ENCODE measurements at places on chromosomes 12 and 14.

- DNase-seq: no peak
Measured at GRCh38 chr12:62292761-62293344, 32.6 kb downstream of the USP15 start.

- DNase-seq: no peak
Measured at GRCh38 chr14:81331229-81332021, 68.7 kb downstream of the STON2 start.

GRCh38 chr12:46664761-46665287 is 161.0 kb downstream of the SLC38A4 start:
- DNase-seq: no peak

GRCh38 chr12:40325349-40325960 is 100.7 kb downstream of the LRRK2 start:
- DNase-seq: no peak

GRCh38 chr14:93582516-93582915 is 151.8 kb downstream of the UNC79 start:
- DNase-seq: no peak

DNA sequence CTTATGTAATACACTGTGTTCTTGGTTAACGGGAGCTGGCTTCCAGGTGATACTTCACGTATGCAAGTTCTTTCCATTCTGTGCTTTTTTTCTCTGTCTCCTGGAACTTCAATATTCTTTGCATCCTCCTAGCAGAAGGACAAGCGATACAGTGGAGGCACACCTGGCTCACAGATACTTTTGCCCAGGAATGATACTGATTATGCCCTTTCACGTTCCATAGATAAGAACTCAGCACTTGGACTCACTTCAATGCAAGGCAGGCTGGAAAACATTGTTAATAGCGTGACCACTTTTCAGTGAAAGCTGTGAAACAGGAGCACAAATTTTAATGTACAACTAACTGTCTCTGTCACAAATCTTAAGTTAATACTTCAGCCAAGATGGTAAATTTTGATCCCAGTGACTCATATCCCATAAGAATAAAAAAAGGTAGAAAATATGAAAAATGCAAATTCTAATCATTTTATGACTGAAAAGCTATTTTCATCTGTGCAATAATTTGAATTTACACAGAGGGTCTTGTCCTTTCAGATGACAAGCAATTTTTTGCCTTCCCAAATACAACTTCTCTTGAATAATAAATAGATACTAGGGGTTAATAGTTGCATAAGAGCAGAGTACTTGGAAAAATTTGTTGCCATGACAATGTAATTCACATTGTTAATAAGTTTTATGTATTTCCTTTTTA is 919.0 kb downstream of the GALC start:
- no peak for DNase-seq

DNA sequence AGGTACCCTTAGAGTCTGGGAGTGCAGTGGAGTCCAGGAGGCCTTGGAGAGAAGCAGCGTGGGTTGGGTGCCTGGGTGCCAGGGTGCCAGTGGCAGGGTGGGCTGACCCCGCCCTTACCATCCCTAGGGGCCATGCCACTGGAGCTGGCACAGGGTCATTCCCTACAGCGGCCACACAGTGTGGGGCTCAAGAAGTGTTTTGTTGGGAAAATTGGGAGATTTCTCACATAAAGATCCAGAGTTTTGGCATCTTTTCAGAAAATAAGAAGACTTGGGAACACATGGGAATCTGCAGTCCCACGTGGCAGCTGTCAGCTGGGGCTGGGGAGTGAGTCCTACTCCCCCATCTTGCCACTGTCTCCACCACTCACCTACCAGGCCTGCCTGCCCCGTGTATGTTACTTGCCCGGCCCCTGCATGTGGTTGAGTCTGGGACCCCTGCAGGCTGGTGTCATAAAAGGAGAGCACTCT is 4.2 kb downstream of the VASH1 start:
- no peak for DNase-seq

- no peak for DNase-seq
Measured at GRCh38 chr14:68748691-68749090, 44.2 kb downstream of the ZFP36L1 start.

DNA sequence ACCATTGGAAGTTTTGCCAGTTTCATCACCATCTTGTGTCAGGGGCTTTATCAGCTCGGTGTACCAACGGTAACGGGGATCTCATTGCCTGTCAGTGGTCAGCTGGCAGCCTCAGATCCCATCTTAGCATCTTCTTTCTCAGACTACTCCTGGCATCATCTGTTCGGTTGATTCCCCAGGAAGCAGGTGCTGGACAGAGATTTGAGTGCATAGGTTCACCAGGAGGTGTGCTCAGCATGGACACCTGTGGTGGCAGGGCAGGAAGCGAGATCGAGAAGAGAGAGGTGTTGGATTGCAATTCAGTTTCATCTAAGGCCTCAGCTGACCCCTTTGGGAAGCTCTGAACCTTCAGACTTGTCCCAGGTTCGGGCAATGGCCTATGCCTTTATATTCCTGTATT is 76.0 kb downstream of the C12orf75 start:
- DNase-seq: no peak

GRCh38 chr12:50072198-50072907 is 12.8 kb upstream of the SMARCD1 start:
- no peak for DNase-seq

GRCh38 chr14:103925316-103925715 is 2.9 kb upstream of the TDRD9 start:
- DNase-seq: no peak

DNA sequence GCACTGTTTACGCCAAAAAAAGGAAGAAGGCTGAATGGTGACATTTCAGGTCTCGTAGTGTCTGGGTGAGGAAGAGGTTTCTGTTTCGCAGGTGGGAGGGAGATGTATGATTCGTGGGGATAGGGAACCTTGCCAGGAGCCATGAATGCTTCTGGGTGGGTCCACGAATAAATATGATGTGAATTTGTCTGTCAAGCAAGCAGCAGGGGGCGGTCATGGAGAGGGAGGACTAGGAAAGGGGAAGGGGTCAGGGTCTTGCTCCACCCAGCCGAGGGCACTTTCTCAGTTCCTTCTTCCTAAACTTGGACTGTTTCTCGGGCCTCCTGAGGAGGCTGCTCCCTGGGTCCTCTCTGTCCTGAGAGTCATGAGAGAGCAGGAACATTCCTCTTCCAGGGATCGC is 72.5 kb downstream of the LGMN start:
- no peak for DNase-seq

- DNase-seq: peak; percentile 46
Measured at GRCh38 chr12:120110550-120111501, 5.7 kb downstream of the RAB35 start.

DNA sequence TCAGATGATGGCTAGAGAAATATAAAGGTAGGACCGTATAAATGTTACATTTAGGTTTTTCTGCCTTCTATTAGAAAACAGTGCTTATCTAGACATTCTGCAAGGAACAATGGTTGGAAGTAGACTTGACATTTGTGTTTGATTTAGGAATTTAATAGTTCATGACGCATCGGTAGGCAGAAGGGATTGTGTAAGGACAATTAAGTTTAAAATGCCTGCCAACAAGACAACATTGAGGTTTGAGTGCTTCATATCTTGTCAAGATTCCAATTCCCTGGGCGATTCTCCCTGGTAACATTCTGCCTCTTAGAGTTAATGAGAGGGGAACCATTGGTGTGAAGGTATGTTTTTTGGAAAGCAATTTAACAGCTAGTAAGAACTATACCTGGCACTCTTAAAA is 186.8 kb upstream of the RBM19 start:
- DNase-seq: no peak

DNA sequence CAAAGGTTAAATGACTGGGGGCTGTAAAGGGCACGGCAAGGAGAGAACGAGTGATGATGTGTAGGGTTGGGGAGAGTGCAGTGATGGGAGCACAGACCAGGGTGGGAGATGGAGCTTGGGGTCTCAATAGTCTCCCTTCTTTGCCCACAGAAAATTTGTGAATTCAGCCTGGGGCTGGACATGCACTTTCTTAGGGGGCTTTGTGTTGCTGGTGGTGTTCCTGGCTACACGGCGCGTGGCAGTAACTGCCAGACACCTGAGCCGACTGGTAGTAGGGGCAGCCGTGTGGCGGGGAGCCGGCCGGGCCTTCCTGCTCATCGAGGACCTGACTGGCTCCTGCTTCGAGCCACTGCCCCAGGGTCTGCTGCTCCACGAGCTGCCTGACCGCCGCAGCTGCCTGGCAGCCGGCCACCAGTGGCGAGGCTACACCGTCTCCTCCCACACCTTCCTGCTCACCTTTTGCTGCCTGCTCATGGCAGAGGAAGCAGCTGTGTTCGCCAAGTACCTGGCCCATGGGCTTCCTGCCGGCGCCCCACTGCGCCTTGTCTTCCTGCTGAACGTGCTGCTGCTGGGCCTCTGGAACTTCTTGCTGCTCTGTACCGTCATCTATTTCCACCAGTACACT is 1.7 kb downstream of the FITM1 start:
- DNase-seq: no peak

DNA sequence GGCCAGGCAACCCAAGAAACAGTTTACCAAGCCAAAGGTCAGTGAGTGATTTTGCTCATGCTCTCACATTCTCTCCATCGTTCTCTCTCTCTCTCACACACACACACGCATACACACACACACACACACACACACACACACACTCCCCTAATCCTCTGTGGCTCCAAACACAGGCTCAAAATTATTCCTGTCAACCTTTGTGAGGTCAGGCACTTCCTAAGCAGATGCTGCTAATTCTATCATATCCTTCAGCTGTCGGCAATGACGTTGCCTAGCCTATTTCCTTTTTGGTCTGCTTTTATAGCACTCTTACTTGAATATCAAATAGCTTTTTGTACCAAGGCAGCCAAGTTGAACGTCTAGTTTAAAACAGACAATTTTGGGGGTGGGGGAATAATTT is 98.9 kb upstream of the EGLN3 start:
- DNase-seq: no peak

- DNase-seq: no peak
Measured at GRCh38 chr12:110091136-110091711, 32.9 kb upstream of the IFT81 start.

DNA sequence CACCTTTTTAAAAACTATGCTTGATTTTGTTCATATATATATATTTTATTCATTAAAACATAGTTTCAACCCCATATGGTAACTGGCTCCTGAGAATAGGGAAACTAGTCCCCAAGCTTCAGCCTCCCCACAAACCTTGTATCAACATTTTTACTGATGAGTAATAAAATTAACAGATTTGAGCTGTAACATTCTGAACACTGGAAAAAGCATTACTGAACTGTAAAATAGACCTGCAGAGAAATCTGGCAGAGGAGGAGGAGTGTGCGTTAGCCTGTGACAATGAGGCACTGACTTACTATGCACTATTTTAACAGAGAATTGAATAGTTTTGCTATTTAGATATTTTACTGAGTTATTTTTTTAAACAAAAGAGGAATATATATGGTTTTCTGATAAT is 43.1 kb downstream of the FRS2 start:
- no peak for DNase-seq

GRCh38 chr12:111816065-111816615 is 25.9 kb upstream of the MAPKAPK5 start:
- no peak for DNase-seq

- no peak for DNase-seq
Measured at GRCh38 chr14:93736378-93737014, 51.8 kb downstream of the PRIMA1 start.

- no peak for DNase-seq
Measured at GRCh38 chr12:92426332-92426731, 276.5 kb upstream of the PLEKHG7 start.
